ENCODE measurements at places on chromosomes 4 and X.

- DNase-seq = no peak
These were observed 31.4 kb upstream of the NFKB1 start for GRCh38 chr4:102469806-102470205.

DNA sequence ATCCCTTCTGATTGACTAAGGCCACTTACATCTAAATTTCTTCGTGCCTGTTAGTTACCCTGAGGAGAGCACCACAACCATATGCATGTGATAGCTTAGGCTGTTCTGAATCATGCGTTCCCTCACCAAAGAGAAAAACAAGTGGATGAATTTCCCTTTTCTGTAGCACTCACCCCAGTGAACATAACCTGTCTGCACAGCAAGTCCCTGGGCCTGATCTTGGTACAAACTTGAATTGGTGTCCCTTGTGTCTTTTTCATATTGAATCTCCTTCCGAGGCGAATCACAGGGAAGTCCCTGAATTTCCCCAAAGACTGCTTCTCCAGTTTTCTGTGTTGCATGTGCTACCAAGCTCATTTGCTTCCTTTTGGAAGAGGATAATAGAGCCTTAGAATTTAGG is 100.4 kb downstream of the KLHL8 start:
- DNase-seq = no peak

DNA sequence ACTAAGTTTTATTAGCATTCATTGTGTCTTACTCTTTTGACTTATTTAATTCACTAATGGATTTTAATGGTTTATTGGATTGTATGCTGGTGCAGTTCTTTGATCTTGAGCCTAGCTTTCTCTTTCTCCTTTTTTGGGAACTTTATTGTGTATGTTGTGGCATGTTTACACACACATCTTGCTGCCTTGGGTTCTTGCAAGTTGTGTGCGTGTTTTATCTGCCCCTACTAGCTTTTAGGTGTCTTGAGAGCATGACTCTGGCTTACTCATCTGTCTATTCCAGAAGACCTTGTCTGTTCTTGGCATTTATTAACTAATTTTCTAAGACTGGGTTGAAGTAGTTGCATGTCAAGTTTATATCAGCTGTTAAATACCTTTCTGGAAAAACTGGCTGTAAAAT is 2.7 kb downstream of the TMEM165 start:
- no peak for DNase-seq

DNA sequence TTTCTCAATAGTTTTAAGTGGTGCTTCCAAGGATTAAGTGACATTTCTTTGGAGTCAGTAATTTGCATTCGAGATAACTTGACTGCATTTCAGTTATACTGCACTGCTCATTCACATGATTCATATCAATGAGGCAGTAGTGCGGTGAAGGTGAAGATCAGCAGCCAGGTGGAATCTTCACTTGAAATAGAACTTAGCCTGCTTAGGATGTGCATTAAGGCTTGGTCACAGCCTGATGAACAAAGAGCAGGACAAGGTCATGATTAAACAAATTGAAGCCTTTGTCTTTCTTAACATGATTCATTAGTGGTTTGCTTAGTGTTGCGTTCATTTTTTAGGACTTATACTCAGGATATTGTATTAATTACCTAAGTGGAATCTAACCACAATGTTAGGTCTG is 212.1 kb upstream of the GALNTL6 start:
- DNase-seq = no peak

GRCh38 chr4:173264684-173265185 is 69.4 kb downstream of the HMGB2 start:
- DNase-seq = no peak

GRCh38 chr4:153079857-153080391 is 124.3 kb upstream of the TRIM2 start:
- no peak for DNase-seq

DNA sequence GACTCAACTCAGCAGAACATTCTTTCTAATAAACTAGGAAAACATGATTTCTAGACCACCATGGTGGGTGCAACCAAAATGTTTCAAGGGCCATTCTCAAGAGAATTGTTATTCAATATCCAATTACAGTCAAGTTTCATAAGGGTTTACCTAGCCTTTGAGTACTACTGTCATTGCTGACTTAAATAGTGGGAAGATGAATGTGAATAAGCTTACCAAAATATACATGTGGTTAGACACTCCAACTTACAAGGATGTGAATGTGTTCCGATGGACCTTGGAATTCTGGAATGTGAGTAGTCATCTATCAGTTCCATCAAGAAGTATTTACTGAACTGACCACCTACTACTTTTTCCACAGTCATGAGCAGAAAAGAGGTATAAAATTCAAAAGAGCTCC is 16.9 kb downstream of the SH3RF1 start:
- DNase-seq = no peak

DNA sequence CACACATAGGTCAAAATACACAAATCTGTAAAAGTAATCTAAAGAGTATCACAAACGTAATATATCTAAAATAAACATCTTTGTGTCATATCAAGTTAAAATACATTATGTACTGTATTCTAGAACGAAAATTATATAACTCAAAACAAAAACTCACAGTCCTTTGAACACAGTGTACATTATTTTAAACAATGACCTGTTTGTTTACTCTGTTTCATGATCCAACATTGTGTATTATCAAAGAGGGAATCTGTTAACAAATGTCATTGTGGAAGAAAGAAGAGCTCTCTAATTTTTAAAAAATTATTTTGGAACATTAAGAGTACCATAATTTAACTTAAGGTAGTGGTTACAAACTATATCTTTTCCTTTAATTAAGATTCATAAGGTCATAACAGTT is 144.1 kb downstream of the FRYL start:
- DNase-seq = no peak

- DNase-seq = no peak
These were observed 55.2 kb downstream of the NEK1 start for GRCh38 chr4:169557061-169557636.

- no peak for DNase-seq
These were observed 20.2 kb downstream of the CYP2U1 start for GRCh38 chr4:107951551-107951950.

GRCh38 chrX:37912304-37912703 is 64.9 kb upstream of the DYNLT3 start:
- DNase-seq = no peak

GRCh38 chr4:168734703-168735678 is 238.1 kb downstream of the PALLD start:
- DNase-seq = no peak

GRCh38 chr4:6641164-6641970 is 882 bp downstream of the MRFAP1 start:
- DNase-seq = no peak

DNA sequence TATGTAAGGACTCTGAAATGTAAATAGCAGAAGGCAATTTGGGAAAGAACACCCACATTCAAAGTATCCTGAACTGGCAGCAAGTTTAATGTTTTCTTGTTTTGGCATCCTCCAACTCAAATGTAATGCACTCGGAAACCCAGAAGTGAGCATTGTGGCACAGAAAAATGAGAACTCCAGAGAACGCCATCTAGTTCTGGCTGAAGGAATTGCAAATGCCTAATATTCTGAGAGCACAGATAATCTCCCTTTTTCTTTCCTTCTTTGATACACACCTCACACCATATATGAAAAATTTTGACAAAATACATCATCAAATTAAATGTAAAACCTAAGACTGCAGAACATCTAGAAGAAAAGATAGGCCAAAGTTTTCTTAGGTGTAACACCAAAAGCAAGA is 52.1 kb downstream of the PWWP3B start:
- DNase-seq = no peak

DNA sequence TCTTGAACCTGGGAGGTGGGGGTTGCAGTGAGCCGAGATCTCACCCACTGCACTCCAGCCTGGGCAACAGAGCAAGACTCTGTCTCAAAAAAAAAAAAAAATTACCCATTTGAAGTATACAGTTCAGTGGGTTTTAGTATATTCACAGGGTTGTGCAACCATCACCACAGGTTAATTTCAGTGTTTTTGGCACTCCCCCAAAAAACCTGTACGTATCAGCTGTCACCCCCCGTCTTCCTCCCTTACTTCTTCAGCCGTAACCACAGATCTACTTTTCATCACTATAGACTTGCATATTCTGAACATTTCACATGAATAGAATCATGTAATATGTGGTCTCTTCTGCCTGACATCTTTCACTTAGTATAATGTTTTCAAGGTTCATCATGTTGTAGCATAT is 11.7 kb upstream of the PTTG2 start:
- DNase-seq = no peak

DNA sequence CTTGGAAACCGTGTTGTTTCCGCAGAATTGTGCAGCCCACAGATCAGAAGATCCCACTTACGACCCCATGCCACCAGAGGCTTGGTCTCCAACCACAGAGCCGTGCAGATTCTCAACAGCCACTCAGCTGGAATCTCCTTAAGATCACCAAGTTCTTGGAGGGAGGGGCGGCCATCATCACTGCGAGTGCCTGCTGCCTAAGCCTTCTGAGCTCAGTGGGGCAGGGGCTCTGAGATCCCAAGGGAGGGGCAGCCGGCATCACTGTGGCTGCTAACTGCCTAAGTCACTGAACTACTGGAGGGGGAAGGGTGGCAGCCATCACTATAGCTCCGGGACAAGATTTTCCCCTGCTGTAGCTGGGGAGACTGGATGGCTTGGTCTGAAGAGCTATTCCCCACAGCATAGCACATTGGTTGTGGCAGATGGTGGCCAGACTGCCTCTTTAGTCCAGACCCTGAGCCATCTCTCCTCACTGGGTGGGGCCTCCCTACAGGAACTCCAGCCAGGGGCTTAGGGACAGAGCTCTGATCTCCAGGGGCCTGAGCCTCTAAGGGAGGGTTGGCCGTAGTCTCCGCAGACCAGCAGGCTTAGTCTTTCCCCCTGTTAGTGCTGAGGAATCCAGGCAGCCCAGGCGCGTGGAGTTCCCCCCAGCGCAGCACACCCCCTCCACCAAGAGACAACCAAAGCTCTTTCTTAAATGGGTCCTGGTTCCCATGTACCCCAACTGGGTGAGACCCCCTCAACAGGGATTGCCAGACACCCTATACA is 1483.9 kb downstream of the ADGRL3 start:
- DNase-seq = no peak

- no peak for DNase-seq
These were observed 5.7 kb downstream of the GPRIN3 start for GRCh38 chr4:89301902-89302301.

DNA sequence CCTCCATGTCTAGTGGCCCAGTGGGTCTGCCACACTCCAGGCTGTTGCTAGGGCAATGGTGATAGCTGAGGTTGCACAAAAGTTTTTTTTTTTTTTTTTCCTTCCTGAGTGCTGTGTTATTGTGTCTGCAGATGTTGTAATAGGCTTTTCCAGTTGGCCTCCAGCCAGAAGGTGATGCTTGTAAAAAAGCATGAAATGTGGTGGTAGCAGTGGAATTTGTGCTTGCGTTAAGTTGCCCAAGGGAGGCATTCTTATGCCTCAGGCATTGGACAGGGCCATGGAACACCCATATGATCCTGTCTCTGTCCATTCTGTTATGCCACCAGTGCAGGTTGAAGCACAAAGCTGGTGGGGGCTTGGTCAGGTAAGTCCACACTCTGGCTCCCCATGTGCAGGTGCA is 660.5 kb upstream of the SPANXN1 start:
- DNase-seq = no peak

DNA sequence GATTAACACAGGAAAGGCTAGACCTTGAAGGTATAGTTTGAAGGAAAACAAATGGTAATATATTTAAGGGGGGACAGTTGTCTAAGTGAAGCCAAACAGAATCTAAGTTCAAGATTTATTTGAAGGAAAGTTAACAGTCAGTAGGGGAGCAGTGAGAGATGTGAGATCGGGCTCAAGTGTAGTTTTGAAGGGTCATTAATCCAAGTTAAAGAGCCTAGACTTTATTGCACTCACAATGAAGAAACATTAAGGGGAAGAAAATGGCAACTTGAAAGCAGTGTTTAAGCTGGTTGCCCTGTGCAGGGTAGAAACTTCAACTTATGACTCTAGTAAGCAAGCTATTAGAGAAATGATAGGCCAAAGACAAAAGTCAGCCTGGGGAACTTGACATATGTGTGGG is 1952.2 kb downstream of the PCDH7 start:
- no peak for DNase-seq

DNA sequence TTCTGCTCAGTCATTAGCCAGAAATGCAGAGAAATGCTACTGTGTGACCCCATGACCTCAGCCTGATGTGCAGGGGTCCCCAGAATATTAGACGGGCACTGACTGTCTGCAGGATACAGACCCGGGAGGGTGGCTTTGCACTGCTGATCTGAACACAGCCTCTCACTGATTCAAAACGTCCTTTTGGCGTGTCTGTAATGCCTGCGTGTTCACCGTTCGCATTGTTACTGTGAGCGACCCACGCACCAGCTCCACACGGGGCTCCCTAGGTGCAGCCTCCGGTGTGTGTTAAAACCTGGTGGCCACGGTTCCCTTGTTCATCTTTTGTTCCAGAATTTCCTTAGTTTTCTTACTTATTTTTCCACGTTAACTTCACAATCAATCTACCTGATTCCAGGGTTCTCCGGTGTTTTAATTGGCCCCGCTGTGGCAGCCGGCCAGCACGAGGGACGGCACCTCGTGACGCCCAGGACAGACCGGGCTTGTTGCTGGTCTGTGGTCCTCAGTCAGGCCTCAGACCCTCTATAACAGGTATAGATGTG is 32.0 kb upstream of the SPON2 start:
- no peak for DNase-seq

DNA sequence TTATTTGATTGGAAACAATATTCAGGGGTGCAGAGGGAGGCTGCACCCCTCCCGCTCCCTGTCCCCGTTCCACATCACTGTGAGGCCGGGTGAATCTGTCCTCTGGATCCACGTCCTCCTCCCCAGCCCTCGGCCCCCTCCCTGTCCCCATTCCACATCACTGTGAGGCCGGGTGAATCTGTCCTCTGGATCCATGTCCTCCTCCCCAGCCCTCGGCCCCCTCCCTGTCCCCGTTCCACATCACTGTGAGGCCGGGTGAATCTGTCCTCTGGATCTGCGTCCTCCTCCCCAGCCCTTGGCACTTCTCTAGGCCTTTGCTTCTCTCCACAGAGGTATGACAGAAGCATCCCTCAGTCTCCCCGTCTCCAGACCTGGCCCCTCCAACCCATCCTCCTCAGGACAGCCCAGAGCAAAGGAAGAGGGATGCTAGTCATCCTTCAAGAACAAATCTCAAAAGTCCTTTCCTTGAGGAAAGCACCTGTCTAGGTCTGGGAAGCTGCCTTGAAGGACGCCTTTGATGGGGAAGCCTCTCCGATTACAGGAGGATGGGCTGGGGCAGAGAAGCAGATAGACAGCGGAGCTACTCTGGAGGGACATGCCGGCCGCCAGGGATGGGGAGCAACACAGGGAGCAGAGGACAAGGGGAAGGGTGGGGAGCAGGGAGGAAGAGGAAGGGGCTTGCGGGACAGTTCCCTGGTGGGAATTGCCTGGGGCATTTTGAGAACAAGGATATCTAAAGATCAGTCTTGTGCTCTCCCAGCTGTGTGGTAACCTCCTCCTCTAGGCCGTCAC is 10.8 kb upstream of the AFAP1 start:
- DNase-seq = no peak

GRCh38 chr4:77500801-77501200 is 104.8 kb upstream of the CXCL13 start:
- no peak for DNase-seq

GRCh38 chr4:148054275-148054674 is 322.4 kb downstream of the ARHGAP10 start:
- DNase-seq = no peak

- DNase-seq = no peak
These were observed 95.2 kb downstream of the CEP44 start for GRCh38 chr4:174378951-174379350.

All from stimulated activated CD8-positive, alpha-beta memory T cell treated with anti-CD3 and anti-CD28 coated beads, Interleukin-4, amount 100 ng/mL, for 1 hour (primary cell).